BE2C (cell line): ENCODE measurements at places on chromosomes 2 and 18.
A peak's percentile ranks its signal among the peaks of the same experiment; 100 is the strongest.

DNA sequence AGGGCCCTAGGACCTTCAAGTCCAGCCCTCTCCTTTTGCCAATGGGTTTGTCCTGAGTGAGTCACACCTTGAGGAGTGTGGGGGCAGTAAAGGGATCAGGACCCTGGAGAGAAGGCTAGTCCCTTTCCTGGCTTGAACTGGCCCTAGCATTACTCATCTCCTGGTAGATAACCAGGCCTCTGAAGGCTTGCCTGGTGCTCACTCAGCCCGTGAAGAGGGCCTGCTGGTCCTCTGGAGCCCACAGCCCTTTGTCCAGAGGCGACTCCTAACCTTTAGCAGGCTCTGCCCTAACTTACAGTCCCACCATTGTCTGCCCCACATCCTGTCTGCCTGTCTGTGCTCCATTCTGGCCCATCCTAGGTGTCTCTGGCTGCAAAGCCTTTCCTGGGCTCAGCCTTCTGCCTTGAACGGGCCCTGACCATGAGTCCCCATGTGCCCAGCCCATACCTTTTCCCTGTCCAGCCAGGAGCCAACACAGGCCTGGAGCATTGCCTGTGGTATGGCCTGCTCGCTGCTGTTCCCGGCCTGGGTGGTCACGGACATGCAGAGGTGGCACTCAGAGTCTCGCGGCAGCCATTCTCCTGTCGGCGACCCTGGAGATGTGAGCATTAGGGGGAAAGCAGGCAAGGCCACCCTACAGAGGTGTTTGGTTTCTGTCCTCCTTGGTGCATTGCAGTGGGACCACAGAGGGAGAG, 5.0 kb downstream of the SFTPB start:
- no peak for DNase-seq

- DNase-seq: no peak
Measured at GRCh38 chr18:12828116-12829051, 55.7 kb downstream of the PTPN2 start.

GRCh38 chr2:189421644-189422043, 19.6 kb upstream of the WDR75 start:
- DNase-seq: peak; percentile 40

GRCh38 chr2:126644630-126645191, 11.2 kb upstream of the GYPC start:
- no peak for DNase-seq

- DNase-seq: no peak
Measured at GRCh38 chr2:182015334-182016109, 29.9 kb downstream of the PPP1R1C start.

DNA sequence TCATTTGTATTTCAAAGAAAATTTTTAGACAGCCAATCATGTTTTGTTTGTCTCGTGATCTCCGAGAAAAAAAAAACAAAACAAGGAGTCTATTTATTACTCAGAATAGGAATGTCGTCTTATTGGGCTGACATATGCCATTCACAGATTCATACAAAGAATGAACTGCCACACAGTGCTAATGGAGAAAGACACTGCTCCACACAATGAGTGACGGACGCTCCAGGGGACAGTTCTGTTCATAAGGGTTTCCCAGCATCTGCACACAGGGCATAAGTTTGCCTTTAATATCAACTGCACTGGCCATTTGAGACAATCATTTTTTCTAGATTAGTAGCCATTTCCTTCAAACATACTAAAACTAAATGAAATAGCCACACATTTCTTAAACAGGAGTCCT, 3.4 kb downstream of the SERTAD2 start:
- DNase-seq: no peak

- DNase-seq: no peak
Measured at GRCh38 chr2:196059491-196059960, 9.1 kb downstream of the DNAH7 start.

GRCh38 chr2:169344736-169345485, 17.4 kb downstream of the LRP2 start:
- no peak for DNase-seq

DNA sequence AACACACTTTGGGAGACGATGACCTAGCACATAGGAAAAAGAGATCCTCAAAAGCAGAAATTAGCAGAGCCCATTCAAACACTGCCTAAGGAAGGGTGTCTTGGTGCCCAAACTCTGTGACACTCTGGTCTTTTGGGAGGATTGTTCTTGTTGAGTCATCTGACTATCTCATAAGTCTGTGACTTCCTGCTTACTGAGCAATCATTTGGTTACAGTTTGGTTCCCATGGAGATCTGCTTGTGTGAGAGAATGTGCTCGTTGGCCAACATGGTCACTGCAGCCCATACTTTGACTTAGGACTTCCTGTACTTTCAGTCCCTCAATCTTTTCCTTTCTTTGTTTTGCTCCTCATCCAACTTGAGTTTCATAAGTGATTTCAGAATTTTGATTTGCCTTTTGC, 602.9 kb downstream of the NYAP2 start:
- DNase-seq: no peak

DNA sequence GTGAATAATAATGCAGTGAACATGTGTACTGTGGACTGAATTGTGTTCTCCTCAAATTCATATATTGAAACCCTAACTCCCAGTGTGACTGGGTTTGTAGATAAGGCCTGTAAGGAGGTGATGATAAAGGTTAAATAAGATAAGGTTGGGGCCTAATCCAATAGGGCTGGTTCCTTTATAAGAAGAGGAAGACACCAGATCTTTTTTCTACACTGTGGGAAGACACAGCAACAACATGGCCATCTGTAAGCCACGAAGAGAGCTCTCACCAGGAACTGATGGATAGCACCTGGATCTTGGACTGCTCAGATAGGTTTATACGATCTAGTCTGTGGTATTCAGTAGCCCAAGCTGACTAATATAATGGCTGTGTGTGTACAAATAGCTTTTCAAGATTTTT, 66.8 kb downstream of the BMPR2 start:
- DNase-seq: no peak

DNA sequence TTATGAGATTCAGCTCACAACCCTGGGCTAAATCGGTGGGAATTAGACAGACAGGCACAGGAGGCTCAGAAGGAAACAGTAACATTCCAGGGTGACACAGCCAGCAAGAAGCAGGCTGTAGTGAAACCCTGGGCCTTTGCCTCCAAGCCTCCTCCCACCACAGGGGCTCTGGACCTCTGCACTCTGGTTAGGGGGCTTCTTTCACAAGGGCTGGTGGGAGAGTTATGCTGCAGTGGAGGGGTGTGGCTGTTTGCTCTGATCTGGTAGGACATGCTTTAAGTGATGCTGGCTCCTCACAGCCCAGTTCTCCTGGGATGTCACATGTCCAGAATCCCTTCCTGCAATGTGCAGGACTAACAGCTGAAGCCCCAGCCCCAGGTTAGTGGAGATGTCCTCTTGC, 109.9 kb downstream of the TGFA start:
- DNase-seq: no peak

DNA sequence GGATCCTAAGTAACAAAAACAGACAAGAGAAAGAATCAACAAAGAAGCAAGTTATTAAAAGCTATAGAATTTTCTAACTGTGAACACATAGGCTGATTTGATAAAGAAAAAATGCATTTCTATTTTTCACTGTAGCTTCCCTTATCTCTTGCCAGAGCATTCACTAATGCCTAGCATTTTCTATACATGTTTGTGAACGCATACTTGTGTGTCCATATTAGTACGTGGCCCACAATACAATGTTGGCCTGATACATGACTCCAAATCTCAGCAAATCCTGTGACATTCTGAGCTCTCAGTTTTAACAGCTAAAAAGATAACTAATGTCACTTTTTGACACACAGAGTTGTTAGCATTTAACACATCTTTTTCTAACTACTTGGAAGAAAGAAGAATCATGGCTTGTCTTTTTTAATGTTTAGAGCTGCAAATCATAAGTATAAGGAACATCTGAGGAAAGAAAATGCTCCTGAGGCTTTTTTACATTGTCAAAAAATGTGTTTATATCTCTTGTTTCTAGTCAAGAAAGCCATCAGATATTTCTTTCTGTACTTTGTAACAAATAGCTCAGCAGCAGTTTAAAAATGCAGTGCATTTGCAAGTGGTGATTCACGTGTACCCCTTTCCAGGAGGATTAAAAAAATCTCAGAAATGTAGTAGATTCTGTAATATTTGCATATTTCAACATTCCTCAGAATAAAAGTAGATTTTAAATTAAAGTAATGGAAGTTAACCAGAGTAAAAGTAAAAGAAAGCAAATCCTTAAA, 1646.8 kb upstream of the TMEFF2 start:
- DNase-seq: no peak

DNA sequence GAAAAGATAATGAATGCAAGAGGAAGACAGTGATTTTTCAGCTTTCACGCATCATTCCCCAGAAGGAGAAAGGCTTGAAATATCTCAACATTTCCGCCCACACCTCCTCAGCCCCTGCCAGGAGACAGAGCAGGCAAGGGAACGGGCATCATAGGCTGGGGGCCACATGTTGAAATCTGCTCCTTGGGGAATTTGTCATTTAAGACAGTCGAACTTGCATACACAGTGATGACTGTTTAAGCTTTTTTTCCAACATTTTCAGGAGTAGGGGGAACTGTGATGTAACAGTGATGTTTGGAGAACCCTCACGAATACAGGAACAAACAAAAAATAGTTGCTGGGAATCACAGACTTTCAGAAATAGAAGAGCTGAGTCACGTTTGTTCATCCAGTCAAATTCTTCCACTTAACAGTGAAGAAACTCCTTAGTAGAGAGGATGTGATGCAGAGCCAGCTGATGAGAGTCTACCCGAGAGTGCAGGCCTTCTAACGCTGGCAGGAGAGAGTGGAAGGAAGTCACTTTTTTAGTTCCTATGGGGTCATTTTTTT, 266.8 kb downstream of the ALPK2 start:
- DNase-seq: no peak

DNA sequence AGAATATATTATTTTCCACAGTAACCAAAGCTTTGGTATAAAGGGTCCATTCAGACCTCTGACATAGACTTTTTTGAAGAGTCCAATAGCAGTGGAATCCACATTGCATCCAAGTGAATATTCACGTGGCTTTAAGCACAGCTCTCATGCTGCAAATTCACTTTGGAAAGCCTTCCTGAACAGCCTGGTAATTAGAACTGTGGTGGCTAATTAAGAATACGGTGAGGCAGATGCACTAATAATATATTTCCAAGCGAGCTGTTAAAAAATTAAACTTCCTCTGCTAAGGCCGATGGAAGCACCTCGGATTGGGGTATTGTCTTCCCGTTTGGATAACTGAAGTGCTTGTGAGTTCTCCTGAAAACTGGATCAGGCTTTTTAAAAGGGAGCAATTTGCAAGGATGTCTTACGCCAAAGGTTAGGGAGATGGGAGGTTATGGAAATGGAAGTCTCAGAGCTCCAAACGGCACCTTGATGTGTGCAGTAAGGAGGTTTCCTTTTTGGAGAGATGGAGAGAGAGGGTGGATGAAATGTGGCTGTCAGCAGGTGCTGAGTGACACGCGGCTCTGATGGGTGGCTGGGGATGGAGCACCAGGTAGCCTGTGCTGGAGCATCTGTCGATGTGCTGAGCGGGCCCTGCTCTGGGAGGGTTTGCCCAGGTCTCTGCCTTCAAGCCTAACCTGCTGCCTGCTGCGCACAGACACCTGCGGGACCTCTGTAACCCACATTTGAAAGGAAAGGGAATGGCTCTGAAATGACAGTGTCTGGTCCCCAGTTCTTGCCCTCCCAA, 37.5 kb downstream of the CABLES1 start:
- no peak for DNase-seq

- no peak for DNase-seq
Measured at GRCh38 chr18:41343808-41344207, 611.2 kb upstream of the PIK3C3 start.

GRCh38 chr2:105224444-105224843, 17.1 kb upstream of the GPR45 start:
- no peak for DNase-seq

GRCh38 chr2:85754313-85755095, 713 bp downstream of the ATOH8 start:
- peak; percentile 40 for DNase-seq

DNA sequence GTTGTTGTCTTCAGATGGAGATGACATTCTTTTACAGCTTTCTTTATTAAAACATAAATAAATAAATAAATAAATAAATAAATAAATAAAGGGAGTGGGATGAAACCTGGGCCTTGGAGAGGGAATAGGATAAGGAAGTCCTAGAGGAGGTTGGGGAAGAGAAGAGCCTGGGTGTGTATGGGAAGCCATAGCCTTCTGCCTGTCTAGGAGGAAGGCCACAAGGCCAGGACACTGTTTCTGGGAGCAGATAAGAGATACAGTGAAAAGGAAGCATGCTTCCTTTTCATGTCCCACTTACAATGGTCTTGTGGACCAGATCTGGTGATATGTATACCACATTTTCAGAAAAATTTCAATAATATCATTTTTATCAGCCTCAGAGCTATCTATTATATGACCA, 6.1 kb upstream of the TDRD15 start:
- no peak for DNase-seq

- DNase-seq: no peak
Measured at GRCh38 chr18:58026857-58027256, 17.2 kb upstream of the NEDD4L start.

- no peak for DNase-seq
Measured at GRCh38 chr2:213678437-213679218, 394.4 kb downstream of the SPAG16 start.

- no peak for DNase-seq
Measured at GRCh38 chr2:205580212-205580987, 101.9 kb upstream of the NRP2 start.

GRCh38 chr2:96769814-96770213, 9.1 kb downstream of the CNNM4 start:
- peak; percentile 18 for DNase-seq

DNA sequence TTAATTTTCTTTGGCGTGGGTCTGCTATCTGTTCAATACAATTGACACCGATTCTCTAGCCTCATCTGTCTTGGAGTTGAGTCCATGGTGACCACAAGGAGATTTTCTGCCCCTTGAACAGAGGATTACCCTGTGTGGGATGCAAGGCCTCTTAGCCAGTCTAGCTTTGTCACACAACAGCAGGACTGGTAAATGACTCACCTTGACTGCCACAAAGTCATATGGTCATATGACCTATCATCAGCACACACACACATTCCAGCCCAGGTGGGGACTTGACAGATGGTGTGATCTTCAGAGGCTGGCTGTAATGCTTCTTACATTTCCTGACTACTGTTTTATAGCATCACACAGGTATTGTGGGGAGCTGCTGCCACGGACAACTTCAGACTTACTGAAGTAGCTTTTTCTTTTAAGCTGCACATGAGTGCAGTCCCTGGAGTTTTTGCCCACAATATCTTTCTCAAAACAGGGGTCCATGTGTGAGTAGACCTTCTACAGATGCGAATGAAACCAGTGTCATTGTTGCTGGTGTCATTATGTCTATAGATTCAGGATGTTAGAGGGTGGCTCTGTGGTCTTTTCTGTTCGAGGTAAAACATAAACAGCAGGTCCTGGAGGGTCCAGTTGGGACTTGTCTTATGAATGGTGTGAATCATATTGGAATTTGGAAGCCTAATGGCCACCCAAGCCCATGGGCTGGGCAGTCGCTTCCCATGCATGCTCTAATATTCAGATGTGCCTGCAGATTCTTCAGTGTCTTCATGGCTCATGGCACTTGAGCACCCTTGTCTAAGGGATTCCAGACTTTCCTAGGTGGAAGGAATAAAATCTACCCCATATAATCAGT, 18.6 kb upstream of the ACOXL start:
- no peak for DNase-seq
